Mesenteric fat pad (tissue), 1 donor: ENCODE measurements at places on chromosomes 16 and 17.

DNA sequence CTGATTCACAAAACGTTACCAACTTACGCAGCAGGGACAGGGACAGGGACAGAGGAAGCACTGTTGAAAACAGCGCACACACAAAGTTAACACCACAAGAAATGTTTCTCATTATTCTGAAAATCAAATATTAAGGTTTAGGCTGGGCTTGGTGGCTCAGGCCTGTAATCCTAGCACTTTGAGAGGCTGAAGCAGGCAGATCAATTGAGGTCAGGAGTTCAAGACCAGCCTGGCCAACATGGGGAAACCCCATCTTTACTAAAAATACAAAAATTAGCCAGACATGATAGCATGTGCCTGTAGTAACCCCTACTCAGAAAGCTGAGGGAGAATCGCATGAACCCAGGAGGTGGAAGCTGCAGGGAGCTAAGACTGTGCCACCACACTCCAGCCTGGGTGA is 4.2 kb downstream of the CYTH1 start:
- DNase-seq = no peak

DNA sequence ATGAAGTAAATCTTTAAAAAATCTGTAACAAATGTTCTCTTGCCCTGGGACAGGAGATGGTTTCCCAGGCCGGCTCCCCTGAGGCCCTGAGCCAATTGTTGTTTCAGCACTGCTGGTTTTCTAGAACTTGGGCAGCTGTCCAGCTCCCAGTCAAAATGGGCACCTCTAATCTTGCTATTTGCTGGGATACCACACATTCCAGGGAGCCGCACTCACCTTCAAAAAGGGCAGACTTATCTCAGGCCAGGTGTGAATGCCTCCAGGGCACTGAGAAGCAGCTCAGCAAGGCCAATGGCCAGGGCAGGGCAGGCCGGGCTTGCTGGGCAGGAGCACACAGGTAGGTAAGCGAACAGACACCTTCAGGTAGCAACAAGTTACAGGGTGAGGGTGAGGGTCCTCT is 24.4 kb downstream of the TRIM16 start:
- DNase-seq = no peak

GRCh38 chr17:42682722-42683403 is 532 bp downstream of the CNTNAP1 start:
- no peak for DNase-seq

DNA sequence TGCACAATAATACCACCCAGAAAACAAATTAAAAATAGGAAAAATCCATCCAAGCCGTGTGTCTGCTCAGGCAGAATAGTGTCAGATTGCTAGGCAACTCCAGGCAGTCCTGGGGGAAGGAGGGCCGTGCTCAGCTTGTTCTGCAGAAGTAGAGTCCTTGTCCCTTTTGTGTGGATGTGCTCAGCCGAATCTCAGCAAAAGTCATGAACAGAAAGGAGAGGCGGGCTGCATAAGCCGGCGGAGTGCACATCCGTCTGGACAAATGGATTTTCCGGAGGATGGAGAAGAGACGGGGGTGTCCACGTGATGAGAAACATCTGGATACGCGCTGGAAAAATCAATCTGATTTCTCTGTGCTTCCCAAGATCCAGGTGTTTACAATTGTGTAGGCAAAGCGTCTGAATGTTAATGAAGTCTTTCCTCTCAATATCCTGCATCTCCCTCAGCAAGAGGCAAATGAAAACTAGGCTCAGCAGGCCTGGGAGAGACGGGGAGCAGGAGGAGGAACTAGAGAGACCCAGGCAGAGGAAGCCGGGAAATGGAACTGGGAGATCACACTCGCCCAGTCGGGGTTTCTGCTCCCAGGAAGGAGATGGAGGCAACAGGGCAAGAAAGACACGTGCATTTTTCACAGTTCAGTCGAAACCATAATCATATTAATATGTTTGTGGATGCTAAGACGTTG is 7.7 kb upstream of the RBFOX3 start:
- DNase-seq = peak; percentile 41

- no peak for DNase-seq
These were observed 27.4 kb downstream of the CEP95 start for GRCh38 chr17:64534187-64534586.

GRCh38 chr17:62902531-62903220 is 63.4 kb upstream of the TANC2 start:
- no peak for DNase-seq

- no peak for DNase-seq
These were observed 16.0 kb downstream of the ARHGAP17 start for GRCh38 chr16:24999088-24999670.

GRCh38 chr16:84535408-84535807 is 30.9 kb upstream of the MEAK7 start:
- no peak for DNase-seq
